Lung microvascular endothelial cell (primary cell): ENCODE measurements at places on chromosomes 3 and 15. TPM values are rescaled to one million over a fixed set of nuclear protein-coding genes. Genes with fewer than 3 reads are reported as not detected.

DNA sequence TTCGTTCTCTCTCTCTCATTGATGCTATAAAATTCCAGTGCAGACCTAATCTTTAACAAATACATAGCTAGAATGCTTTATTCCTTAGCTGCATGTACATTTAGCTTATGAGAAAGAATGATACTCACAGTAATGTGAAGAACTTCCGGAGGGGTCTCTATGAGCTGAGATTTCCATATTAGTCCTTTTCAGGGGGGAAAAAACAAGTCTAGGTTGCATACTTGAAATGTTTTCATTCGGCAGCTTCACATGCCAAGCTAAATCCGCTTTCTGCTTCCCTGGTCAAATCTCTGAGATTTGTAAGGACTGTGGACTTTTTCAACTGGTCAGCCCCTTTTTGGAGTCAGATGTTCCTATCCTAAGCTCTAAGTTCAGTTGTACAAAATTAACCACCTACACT is 111.5 kb upstream of the COL8A1 start:
- DNase-seq: no peak

DNA sequence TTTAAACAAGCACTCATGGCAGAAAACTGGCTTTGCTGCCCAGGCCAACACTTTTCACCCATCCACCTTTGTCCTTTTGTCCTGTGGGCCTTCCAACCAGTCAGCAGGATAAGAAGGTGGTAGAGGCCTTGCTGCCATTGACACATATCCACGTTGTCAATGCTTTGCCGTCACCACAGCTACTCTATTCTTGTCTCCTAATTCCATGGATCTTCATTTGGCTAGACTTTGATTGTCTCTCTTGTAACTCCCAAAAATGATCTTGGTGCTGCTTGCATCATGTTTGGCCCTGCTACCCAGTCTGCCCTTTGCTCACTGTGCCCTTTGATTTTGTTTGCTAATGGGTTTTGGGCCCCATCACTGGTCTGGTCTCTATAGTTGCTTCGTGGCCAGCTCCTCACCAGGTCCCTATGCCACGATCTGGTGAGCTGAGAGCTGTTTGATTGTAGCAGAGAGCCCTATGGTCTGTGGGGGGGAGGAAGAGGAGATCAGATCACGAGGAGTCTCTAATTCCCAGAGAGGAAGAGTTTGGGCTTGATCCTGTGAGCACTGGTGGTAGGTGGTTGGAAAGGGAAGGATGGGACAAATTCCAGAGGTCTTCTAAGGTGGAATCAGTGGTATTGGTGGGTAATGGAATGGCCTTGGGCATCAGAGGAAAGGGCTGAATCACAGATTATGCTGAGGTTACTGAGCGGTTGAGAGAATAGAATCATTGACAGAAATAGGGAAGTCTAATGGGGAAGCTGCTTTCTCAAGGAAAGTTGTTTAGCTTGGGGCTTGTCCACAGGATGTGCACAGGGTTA is 40.3 kb downstream of the ABHD2 start:
- DNase-seq: no peak

AZI2 gene
- total RNA-seq: 22.6 and 28.3 TPM in 2 replicates

SOX14 gene
- total RNA-seq: not detected in 2 replicates

DNA sequence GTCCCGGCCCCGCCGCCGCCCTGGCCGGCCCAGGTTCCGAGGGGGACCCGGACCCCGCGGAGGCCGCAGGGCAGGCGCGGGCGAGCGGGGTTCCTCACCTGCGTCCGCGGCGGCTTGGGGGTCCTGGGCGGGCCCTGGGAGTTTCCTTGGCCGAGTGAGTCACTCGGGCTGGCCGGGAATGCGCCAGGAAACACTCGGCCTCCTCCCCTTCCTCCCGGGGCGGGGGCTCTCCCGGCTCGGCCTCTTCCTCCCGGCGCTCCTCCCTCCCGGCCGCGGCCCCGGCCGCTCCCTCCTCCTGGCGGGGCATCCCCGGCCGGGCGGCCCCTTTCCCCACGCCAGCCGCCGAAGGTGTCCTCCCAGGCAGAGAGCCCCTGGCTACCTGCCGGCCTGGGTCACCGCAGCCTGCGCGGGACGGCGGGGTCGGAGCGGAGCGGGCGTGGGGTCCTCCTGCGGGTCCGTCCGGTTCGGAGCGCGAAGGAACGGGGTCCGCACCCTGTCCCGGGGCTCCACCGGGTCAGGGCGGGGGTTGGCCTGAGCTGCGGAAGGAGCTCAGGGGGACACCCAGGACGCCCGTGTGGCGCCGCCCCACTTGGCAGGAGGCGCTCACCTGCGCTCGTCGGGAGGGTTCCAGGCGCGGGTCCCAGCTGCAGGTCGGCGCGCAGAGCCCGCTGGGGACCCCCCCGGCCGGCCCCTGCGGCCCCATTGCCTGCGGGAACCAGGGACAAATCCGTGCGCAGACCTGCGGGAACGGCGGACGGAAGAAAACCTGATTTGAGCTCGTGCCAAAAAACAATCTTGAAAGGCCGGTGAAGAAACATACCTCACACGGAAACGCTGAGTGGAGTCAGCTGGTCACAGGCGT is at the start of gene CYFIP1:
Gene CYFIP1, minus strand, starts transcription at position 180 of the 862 bp plus-strand sequence. CDS start 33,083 bp downstream, outside the sequence.
- DNase-seq: peak; percentile 90

DNA sequence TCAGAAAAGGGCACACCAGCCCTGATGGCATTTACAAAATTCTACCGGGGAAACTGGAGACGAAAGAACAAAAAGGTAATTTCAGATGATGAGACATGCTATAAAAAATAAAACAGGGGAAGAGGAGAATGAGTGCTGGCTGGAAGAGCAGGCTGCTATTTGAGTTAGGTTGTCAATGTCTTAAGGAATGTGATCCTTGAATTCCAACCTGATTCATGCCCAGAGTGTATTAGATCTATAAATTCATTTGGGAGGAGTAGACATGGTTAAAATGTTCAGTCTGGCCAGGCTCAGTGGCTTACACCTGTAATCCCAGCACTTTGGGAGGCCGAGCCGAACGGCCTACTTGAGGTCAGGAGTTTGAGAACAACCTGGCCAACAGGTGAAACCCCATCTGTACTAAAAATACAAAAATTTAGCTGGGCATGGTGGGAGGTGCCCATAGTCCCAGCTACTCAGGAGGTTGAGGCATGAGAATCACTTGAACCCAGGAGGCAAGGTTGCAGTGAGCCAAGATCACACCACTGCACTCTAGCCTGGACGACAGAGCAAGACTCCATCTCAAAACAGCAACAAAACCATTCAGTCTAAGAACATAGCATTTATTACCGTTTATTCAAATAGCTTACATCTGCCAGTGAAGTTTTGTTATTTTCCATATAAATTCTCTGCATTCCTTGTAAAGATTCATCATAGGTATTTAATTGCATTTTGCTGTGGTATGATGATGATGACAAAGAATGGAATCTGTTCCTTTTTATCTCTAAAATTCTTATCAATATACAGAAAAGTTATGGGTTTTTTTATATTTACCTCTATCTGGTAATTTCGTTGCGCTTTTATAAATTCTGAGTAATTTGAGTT is 126.7 kb upstream of the NR2E3 start:
- no peak for DNase-seq

GRCh38 chr3:53833053-53833645 is 13.1 kb downstream of the CHDH start:
- no peak for DNase-seq

STAC gene
- total RNA-seq: 0.40 and 2.6 TPM in 2 replicates

LMCD1 gene
- total RNA-seq: 10.7 and 19.8 TPM in 2 replicates

CPN2 gene
- not detected in 2 replicates for total RNA-seq

KLHL40 gene
- not detected in 2 replicates for total RNA-seq

CHRNB4 gene
- total RNA-seq: not detected in 2 replicates

LYZL4 gene
- total RNA-seq: not detected in 2 replicates

- DNase-seq: no peak
Observed at GRCh38 chr3:194987571-194988494, 283.1 kb downstream of the XXYLT1 start.

GRCh38 chr3:178540184-178540583 is 3.9 kb downstream of the KCNMB2 start:
- DNase-seq: no peak

GRCh38 chr3:136778865-136779264 is 26.7 kb upstream of the STAG1 start:
- DNase-seq: no peak

OSTN gene
- not detected in 2 replicates for total RNA-seq

DLEC1 gene
- not detected in 2 replicates for total RNA-seq

CPLX3 gene
- total RNA-seq: not detected in 2 replicates

GOLGA8H gene
- total RNA-seq: 0.20 and 0.87 TPM in 2 replicates

DNA sequence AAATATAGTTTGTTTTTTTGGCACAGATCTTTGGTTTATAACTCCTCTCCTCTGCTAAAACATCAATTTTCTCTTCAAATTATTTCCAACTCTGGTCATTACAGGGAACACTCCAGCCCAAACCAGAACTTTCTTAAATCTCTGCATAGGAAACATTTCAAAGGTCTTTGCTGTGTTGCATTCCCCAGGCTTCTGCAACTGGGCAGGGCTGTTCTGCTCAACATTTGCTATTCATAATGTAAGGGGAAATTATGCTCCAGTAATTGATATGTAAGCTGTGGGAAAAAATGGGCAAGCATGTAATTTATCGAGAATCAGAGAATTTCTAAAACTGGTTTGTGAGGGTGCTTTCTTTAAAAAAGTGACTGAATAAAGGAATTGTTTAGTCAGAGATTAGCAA is 410.4 kb downstream of the TUSC7 start:
- DNase-seq: no peak

DNA sequence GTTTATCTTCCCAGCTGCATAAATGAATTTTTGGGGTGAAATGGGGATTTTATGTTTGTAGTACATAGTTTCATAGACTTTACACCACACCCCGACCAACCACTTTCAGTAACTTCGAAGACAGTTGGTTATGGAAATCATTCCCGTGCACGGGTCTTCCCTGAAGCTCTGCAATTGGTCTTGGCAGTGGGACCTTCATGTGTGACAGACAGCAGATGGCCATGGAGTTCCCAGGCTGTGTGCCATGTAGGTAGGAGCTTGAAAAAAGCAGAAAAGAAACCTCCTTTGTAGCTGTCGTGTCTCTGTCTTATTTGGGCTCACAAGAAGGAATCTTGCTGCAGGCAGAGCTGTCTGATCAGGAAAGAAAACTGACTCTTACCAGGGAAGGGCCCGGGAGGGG is 25.9 kb downstream of the EXOG start:
- no peak for DNase-seq

DNA sequence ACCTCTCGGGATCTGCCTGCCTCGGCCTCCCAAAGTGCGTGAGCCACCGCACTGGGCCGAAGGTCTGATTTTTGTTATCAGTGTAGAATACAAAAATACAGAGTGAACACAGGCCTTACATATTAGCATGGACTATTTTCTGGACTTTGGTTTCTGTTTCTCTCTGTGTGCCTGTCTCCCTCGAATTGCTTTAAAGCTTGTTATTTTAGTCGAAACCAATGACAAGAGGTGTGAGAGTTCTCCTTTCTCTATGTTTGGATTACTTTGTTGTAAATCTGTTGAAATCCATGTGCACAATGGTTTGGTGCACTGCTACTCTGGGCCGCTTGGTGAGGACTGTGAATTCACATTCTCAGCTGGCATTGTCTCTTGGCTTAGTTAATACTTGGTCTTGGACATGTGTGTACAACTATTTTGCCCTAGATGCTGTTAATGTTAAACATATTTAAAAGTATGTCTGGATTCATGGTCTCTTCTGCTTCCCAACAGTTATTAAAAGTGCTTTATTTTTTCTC is 23.9 kb downstream of the MED12L start:
- DNase-seq: no peak

BSN gene
- under 0.01 TPM in 2 replicates for total RNA-seq

ALCAM gene
- total RNA-seq: 21.4 and 47.3 TPM in 2 replicates

GRCh38 chr15:83871808-83872559 is 218.1 kb downstream of the ADAMTSL3 start:
- peak; percentile 57 for DNase-seq

DNA sequence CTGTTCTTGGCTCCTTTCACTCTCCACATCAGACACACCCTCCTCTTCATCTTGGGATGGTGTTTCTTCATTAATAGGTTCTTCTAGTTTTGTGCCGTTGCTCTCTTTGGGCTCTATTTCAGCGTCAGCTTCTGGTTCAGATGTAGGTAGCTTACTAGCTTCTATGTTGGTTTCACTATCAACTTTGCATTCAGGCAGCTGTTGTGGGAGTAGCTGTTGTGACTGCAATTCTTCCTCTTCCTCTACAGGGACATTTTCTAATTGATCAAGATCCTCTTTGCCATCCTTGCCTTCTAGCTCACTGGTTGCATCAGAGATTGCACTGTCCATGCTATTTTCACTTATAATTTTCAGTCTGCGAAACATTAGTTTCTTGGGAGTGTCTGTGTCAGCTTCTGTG is 80.1 kb downstream of the SETD2 start:
- no peak for DNase-seq

DNA sequence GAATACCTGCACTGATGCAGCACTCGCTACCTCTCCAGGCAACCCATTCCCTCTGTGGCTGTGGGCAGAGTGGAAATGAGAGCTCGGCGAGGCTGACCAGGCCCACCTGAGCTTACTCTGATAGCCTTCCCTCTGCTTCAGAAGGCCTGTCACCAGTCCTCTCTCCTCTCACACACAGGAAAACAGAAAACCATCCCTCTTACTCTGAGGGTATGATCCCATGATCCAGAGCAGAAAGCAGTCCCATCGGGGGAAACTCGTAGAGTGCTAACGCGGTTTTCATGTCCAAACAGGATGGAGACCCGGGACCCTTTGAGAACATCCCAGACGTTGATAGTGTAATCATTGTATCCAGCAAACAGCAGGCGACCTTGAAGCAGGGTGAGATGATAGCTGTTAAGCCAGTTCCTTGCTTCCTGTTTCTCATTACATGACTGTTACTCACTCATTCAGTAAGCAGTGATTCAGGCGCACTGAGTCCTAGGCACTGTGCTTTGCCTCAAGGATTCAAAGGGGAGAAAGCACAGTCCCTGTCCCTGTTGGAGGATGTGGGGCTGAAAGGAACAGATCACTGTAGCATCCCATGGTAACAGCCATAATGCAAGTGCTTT is 11.8 kb upstream of the BCL2L10 start:
- peak; percentile 44 for DNase-seq

GRCh38 chr3:183254487-183255347 is 1.7 kb downstream of the B3GNT5 start:
- DNase-seq: peak; percentile 39

CTXN2 gene
- not detected in 2 replicates for total RNA-seq

DNA sequence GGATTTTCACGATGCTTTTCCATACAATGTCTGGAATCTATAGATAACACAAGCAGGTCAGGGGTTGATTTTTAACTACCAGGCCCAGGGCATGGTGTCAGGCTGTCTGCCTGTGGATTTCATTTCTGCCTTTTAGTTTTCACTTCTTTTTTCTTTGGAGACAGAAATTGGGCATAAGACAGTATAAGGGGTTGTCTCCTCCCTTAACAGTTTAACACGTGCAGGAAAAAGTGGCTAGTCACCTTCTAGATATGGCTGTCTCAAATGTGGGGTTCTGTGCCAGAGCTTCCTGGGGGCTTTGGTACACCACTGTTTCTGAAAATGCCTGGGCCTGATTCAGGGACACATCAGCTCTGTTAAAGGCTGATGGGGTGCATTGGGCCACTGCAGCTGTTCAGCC is 7.4 kb upstream of the ZNF589 start:
- no peak for DNase-seq
